ENCODE measurements at places on chromosomes 3 and 15.

- DNase-seq = no peak
These were observed 12.8 kb downstream of the SNAP23 start for GRCh38 chr15:42508263-42508690.

DNA sequence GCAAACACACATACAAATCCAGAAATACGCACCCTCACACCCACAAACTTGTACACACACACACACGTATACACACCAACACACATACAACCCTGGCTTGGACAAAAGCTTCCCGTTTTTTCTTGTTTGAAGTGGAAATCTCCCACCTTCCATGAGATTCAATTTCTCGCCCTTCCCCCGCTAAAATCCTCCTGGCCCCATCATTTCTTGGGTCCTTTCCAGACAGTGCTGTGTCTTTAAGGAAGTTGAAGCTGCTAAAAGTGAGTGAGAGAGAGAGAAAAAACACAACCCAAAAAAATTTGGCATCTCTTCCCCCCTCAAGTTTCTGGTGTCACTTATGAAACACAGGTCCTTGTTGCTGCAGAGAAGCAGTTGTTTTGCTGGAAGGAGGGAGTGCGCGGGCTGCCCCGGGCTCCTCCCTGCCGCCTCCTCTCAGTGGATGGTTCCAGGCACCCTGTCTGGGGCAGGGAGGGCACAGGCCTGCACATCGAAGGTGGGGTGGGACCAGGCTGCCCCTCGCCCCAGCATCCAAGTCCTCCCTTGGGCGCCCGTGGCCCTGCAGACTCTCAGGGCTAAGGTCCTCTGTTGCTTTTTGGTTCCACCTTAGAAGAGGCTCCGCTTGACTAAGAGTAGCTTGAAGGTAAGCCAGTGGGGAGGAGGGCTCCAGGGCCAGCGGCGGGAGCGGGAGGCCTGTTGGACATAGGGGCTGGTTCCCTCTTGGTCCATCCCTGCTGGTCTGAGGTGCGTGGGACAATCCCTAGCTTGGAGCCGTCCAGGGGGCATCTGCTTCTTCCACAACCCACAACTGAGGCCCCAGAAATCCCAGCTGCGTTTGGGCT is at the start of gene ISLR:
TSS of gene ISLR (plus strand) at position 331 of the 839 bp plus-strand sequence. CDS start 1,149 bp downstream, outside the sequence.
- no peak for DNase-seq

- DNase-seq = no peak
These were observed 193.4 kb upstream of the LINGO1 start for GRCh38 chr15:77826006-77826695.

DNA sequence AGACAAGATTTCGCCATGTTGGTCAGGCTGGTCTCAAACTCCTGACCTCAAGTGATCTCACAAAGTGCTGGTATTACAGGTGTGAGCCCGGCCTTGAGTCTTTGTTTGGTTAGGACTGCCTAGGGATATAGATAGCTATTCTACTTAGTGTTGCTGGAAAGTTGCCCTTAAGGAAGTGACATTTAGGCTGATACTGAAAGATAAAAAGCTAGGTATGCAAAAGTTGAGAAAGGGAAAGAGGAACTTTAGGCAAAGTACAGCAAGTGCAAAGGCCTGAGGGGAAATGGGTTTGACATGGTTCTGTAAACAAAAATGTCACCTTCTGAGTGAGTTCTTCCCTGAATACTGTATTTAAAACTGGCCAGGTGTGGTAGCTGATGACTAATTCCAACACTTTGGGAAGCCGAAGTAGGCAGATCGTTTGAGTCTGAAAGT is 111.5 kb downstream of the ZNF609 start:
- no peak for DNase-seq

DNA sequence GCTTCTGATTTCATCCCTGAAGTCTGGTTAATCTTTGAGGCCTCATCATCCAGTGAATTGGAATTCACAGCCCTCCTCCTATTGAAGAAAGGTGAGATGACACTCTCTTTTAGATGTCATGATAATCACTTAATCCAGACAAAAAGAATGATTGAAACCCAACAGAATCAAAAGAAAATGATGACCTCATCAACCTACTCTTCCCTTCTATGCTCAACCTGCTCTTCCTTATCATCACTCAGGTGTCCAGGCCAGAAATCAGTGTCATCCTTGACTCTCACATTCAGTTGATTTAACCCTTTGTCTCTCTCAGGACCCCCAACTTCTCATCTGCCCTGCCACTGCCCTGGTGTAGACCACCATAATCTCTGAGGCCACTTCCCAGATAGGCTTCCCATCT is 11.8 kb downstream of the PLA2G4E start:
- DNase-seq = no peak

- DNase-seq = no peak
These were observed 425.8 kb downstream of the ERC2 start for GRCh38 chr3:56042326-56042951.

- no peak for DNase-seq
These were observed 763.3 kb upstream of the CFAP20DC start for GRCh38 chr3:59813148-59813538.

DNA sequence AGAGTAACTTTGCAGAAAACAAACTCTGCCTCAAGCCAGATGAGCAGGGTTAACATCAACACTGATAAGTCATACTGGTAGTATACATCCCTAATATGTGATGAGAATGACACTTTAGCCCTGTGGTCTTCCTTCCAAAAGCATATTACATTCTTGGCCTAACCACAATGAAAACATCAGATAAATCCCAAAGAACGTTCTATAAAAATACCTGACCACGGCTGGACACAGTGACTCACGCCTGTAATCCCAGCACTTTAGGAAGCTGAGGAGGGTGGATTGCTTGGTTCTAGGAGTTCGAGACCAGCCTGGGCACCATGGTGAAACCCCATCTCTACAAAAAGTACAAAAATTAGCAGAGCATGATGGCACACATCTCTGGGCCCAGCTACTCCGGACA is 4.7 kb downstream of the TMCC1 start:
- no peak for DNase-seq

GRCh38 chr15:67100801-67101581 is 35.6 kb downstream of the SMAD3 start:
- DNase-seq = no peak

DNA sequence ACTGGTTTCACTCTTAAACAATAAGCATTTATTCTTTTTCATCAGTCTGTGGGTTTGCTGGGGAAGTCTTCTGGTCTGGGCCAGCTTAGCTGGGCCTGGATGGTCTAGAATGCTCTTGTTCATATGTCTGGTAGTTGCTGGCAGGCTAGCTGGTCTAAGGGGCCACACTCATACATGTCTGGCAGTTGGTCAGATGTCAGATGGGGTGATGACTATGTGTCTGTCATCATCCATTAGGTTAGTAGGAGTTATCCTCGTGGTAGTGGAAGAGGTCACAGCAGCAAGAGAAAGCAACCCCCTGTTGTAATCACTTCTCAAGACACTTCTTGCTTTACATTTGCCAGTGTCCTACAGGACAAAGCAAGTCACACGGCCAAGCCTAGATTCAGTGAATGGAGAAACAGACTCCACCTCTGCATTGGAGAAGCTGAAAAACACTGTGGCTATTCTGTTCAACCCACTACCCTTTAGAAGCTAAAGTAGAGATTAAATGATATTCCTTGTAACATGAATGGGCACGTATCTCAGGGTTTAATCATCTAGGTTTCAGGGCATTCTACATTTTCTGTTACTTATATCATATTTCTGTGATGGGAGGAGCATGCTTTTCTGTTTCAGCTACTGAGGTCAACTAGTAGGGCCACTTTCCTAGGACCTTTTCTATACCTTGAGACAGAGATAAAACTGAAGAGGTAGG is 5.5 kb upstream of the ARID3B start:
- DNase-seq = no peak

- no peak for DNase-seq
These were observed 7.2 kb upstream of the OTOL1 start for GRCh38 chr3:161489395-161489794.

DNA sequence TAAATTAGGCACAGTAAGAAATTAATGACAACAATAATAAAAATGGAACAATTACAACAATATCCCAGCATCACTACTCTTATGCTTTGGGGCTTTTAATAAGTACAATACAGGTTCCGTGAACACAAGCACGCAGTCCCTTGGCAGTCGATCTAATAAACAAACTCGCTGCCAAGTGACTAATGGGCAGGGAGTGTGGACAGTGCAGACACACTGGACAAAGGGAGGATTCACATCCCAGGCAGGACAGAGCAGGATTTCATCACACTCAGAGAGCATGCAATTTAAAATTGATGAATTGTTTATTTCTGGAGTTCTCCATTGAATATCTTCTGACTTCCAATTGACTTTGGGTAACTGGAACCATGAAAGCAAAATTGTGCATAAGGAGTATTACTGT is 524.1 kb upstream of the CFAP20DC start:
- DNase-seq = no peak

DNA sequence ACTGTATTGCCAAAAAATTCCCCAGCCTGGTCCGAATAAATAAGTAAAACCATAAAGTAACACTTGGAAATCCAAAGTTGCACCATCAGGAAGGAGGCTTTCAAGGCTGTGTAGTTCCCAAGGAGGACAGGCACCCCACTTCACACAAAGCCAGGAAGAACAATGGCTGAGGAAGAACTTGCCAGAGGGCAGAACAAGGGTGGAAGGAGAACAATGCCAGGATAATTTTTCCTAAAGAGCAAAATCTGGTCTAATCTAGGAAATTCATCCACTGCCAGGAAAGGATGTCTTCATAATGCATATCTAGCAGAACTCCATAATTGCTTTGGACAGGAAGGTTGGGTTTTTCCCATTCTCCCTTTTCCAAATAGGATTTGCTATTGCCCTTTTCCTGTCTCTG is 15.7 kb upstream of the ARID3B start:
- DNase-seq = no peak

- no peak for DNase-seq
These were observed 122.3 kb downstream of the MEGF11 start for GRCh38 chr15:66131200-66131599.

DNA sequence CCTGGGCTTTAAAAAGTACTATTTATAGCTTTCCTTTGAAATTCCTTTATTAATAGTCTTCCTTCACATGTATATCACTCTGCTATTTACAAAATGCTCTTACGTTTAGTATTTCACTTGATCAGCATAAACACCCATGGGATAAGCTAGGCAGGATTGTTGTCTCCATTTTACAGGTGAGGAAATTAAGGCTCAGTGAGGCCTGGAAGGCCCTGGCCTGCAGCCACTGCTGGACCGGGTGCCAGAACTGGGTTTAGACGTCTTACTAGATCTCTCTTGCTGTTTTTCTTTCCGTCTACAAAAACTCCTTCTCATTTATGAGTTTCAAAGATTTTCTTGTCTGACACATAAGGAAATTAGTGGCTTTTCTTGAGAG is 236.4 kb downstream of the LPP start:
- DNase-seq = no peak

GRCh38 chr3:129624347-129625071 is 18.0 kb upstream of the PLXND1 start:
- no peak for DNase-seq

GRCh38 chr3:32310336-32310735 is 71.9 kb downstream of the CMTM8 start:
- DNase-seq = no peak

DNA sequence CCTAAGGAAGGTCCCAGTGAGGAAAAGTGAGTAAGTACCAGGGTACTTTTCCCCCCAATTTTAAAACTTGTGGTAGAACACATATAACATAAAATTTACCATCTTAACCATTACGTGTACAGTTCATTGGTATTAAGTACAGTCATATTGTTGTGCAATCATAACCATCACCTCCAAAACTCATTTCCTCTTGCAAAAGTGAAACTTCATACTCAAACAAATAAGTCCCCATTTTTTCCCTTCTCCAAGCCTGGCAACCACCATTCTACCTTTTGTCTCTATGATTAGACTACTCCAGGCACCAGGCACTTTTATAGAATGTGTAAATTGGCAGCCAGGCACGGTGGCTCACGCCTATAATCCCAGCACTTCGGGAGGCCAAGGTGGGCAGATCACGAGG is 12.2 kb downstream of the PRC1 start:
- DNase-seq = no peak

GRCh38 chr3:158148218-158148617 is 38.3 kb downstream of the RSRC1 start:
- no peak for DNase-seq

DNA sequence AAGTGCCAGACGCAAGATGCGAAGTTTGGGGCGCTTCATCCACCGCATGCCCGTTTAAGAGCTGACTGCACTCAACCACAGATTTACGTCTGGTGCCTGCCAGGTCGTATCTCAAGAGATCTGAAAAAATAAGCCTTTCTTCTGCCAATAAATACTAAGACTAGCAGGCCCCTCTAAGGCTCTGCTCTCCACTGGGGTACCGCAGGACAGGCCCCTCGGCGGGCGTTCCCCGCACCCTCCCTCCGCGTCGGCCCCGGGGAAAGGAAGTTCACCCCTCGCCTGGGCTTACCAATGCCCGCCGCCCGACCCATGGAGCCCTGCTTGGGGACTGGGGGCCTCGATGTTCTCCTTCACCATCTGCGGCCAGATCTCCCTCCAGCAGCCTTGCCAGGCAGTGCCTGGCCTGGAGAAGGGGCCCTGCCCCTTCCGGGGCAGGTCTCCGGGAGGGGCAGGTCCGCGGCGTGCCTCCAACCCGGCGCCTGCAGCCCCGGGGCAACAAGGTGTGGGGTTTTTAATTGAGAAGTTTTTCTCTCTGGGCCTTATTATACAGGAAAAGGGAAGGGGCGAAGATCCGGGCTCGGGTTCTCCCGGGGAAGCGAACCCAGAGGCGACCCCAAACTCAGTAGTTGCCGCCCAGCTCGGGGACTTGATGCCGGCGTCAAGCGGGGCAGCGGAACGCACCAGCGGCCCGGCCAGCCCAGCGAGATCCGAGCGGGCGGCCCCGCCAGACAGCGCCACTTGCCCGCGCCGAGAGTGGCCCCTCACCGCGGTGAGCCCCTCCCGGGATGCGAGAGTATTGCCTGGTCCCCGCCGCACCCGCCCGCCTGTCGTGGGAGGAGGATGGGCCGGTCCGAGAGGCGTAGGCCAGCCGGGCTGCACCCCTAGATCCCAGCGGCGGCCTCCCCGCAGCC is 735 bp downstream of the GOLGA8B start:
- DNase-seq = no peak

DNA sequence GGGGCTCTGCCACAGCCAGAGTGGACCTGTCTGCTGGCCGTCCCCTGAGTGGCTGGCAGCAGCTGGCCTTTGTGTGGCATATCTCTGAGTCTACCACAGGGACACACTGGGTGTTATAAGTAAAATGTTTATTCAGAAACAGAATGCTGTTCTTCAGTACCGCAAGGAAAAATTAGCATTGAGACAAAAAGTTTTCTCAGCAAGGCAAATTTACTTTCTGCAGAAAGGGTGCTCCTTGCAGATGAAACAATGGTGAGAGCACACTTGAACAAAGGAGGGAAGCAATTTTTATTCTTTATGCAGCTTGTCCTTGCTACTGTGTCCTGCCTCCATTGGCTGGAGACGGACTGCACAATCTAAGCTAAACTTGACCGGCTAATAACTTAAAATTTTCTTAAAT is 4.0 kb downstream of the TMEM89 start:
- no peak for DNase-seq

- DNase-seq = no peak
These were observed 110.0 kb upstream of the DLG1 start for GRCh38 chr3:197408177-197408957.

DNA sequence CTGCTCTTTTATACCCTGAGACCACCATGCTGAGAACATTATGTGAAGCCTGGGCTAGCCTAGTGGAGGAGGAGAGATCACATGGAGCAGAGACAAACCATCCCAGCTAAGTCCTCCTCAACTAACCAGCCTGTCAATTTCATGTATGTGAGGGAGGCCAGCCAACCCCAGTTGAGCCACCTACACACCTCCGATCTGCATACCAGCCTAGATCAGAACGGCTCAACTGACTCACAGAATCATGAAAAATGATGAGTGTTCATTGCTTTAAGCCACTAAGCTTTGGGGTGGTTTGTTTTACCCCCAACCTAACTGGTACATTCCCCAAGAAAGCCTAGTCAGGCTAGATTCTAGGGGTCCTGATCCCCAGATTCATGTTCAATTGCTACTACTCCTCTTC is 19.4 kb upstream of the CA12 start:
- no peak for DNase-seq
